Activated CD4-positive, CD25-positive, alpha-beta regulatory T cell treated with anti-CD3 and anti-CD28 coated beads, Interleukin-2, amount 50 U/mL, for 24 hours (primary cell): ENCODE measurements at places on chromosomes 16 and 17.

DNA sequence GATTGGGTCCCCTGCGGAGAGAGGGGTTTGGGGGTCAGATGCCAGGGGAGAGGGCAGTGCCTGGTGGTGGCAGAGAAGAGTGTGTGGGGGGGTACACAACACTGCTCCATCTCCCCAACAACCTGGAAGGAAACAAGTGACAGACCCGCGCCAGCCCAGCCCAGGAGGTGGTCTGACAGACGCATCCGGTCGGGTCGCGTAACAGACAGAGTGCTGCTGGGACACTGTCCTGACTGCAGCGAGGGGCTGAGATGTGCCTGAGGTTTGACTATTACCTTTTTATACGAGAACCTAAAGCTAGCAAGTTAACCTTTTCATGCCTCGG is 16.2 kb downstream of the UNC13D start:
- no peak for ATAC-seq

GRCh38 chr16:89149386-89149785 is 22.2 kb upstream of the CDH15 start:
- no peak for ATAC-seq

- ATAC-seq: peak; percentile 71
These were observed 2.3 kb upstream of the CCDC182 start for GRCh38 chr17:57747221-57748017.

DNA sequence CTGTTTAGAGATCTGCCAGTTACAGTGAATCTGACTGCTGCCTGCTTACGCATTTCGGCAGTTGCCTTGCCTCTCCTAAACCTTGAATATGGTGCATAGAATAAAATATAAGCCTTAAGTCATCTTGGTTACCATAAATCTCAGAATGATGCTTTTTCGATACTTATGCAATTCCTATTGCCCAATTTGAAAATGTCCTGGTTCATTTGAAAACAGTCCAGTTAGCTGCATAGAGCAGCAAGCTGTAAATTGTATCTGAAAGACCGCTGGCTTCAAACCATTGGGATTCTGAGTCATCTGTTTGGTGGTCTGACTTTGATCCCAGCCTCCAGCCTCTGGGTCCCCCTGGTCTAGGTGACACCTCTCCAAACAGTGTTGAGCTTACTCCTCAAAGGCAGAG is 2.7 kb upstream of the PRKCA start:
- no peak for ATAC-seq

DNA sequence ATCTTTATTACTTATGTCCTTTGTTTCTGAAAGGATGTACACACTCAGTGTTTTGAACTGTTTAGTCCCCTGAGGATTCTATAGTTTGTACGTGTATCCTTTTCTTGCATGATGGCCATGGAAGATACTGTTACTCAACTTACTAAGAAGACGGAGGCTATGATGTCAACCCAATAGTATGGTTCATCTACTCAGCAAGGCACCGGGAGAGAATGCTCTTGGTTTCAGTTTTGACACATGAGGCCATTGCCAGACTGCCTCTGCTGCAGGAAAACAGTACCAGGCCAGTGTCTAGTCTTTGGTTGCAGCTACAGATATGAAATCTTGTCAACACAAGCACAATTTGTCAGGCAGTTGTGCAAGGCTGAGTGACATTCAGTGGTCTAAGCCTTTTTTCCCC is 134.5 kb downstream of the MRTFB start:
- no peak for ATAC-seq

DNA sequence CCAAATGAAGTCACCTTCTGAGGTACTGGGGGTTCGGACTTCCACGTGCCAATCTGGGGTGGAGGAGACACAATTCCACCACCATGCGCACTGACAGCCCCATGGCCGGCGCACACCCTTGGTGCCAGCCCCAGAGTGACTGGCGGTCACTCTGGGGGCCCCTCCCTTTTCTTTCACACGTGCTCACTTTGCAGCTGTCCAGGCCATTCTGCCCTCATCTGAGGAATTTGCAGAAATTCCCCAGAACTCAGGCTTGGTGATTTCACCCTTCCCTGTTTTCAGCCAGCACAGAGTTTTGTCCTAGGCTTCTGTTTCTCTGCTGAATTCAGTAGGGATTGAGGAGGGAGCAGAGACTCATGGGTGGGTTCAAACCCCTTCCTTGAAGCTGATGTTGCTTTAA is 54.8 kb downstream of the CDRT4 start:
- ATAC-seq: no peak

DNA sequence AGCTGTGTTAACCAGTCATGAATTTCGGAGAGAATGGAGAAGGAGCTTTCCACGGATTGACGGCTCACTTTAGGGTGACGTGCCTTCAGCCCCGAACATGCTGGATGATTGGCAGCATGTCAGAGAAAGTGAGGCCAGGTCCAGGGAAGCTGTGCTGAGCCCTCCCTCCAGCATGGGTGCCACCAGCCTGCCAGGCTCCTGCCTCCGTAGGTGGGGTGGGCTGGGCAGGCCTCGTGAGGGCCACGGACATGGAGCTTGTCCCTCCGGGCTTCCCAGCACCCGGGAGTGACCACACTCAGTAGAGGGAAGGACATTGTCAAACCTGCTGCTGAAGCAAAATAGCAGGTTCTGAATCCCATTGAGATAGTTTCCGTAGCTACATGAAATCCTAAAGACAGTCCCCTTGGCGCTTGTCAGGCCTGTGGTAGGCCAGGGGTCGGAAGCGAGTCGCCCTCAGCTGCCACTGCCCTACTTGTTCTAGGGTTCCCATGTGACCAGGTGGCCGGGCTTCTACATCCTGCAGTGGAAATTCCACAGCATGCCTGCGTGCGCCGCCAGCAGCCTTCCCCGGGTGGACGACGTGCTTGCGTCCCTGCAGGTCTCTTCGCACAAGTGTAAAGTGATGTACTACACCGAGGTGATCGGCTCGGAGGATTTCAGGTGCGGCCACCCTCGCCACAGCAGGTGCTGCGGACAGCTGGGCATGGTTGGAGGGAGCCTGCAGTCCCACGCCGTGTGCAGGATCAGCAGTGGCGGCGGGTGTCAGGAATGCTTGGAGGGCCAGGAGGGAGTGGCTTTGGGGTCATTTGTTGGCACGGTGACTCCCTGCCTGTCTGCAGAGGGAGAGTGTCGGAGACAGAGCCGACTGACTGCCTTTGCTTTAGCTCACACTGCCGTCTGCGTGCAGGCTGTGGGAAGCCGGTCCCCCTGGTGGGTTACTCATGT is 72.3 kb downstream of the SEC14L1 start:
- ATAC-seq: no peak

DNA sequence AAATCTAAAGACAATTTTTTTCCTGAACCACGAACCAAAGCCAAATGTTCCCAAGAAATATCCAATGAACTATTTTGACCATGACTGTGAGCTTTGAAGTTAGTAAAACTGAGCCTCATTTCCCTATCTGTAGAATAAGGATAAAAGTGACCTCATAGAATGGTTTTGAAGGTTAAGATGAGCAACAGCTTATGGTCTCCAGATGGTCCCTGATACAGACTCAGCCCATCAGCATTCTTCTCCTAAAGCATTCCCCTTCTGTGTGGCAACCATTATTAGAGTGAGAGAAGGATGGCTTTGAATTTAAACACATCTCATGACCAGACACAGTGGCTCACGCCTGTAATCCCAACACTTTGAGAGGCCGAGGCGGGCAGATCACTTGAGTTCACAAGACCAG is 70.1 kb downstream of the COPRS start:
- ATAC-seq: no peak

DNA sequence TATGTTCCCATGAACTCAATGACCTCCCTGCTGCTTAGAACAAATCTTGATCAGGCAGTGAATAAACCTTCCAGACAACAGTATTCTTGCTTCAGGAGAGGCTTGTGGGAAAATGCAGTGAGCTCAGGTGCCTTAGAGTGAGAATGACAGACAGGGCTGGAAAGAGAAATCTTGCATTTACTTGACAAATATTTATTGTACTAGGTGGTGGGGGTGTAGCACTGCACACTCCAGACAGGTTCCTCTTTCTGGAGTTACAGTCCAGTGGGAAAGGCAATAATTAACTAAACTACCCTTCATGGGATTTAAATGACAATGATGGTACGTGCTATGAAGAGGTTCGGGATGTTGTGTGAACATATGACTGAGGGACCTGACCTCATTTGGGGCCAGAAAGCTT is 182.9 kb downstream of the SHISA9 start:
- ATAC-seq: no peak

GRCh38 chr17:1220346-1220745 is 40.6 kb upstream of the ABR start:
- no peak for ATAC-seq

DNA sequence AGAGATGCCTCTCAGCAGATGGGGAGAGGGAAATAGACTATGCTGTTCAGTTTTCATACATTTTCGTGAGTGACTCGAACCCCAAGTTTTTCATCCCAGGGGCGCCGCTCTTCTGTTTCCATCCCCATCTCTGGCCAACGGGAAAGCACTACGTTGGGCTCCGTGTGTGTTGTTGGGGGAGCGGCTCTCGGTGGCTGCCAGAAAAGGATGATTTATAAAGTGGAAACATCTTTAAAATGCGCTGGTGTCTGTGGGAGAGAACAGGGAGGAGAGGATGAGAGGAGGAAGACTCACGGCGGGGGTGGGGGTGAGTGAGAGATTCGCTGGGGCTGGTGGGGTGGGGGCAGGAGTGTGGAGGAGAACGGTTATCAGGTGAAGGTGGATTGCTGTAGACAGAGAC is 5.8 kb downstream of the TBX4 start:
- ATAC-seq: no peak

- ATAC-seq: no peak
These were observed 1.9 kb downstream of the HNF1B start for GRCh38 chr17:37742762-37743611.

DNA sequence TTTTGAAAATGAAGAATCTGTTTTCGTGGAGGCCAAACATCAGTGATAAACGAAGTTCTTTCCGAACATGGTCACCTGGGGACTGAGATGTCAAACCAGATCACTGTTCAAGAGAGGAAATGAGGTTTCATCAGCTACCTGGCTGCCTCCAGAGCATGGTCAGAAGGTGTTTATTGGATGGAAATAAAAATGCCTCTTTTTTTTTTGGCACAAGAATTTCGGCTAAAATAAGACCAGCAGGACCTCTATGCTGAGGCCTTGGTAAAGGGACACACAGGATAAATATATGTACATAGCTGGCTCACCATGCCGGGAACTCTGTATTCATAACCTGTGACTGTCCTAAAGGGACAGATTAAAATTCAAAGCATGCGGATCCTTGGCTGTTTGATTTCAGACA is 135.3 kb downstream of the UTP18 start:
- no peak for ATAC-seq

DNA sequence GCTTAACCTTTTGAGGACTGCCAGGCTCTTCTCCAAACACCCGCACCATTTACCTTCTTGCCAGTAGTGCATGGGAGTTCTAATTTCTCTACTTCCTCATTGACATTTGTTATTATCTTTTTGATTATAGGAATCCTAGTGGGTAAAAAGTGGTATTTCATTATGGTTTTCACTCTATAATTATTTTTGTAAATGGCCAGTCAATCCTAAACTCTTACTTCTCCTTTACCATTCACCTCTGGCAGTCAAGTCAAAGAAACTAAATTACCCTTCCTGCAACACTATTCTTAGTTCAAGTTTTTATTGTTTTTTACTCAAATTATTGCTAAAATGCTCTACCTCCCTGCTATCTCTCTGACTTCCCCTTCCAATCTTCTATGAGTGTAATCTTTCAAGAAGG is 29.8 kb upstream of the ANKFY1 start:
- ATAC-seq: no peak

DNA sequence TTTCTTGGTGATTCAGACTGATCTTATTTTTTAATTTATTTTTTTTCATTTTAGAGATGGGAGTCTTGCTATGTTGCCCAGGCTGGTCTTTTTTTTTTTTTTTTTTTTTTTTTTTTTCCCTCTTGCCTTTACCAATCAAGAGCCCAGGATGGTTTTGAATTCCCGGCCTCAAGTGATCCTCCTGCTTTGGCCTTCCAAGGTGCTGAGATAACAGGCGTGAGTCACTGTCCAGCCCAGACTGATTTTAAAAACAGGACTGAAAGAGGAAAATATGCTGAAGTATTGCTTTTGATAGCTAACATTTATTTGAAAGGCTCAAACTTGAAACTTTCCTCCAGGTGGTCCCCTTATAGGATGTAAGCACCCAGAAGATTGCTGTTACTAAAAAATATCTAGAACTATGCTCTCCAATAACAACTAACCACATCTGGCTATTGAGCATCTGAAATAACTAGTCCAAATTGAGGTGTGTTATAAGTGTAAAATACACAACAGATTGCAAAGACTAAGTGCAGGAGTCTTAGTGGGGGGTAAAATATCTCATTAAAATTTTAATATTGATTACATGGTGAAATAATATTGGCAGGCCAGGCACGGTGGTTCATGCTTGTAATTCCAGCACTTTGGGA is 15.8 kb upstream of the BRIP1 start:
- ATAC-seq: no peak

GRCh38 chr16:89473791-89474414 is 16.5 kb downstream of the ANKRD11 start:
- ATAC-seq: no peak

DNA sequence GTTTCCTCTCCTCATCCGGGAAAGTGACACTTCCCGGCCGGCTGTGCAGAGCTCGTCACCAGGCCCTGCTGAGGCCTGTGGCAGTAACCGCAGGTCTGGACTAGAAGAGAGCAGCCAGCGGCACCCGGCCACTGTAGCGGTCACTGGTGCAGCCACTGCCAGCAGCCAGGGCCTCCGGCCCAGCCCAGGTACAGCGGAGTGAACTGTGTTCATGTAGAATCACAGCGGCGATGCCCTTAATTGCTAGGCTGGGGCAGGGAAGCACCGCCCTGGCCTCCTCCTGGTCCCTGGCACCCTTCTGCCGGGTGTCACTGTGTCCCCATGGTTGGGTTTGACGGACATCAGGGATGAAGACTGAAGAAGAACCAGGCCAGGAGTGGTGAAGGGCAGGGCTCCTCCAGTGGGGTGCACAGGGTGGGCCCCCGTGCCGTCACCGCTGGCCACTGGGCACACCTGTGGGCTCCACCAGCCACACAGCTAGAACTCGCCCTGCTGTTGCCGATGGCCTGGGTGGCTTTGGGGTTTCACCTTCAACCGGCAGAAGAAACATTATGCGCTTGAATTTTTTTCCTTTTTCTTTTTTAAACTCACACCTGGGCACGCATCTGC is 165.2 kb upstream of the CHMP6 start:
- no peak for ATAC-seq

GRCh38 chr16:56628486-56629350 is 3.1 kb downstream of the MT1E start:
- no peak for ATAC-seq

GRCh38 chr17:19312406-19312805 is 50.1 kb downstream of the B9D1 start:
- no peak for ATAC-seq
